Heart right ventricle (tissue), 16 donors: ENCODE measurements at places on chromosomes 16 and 17. TPM values are rescaled to one million over a fixed set of nuclear protein-coding genes. Genes with fewer than 3 reads are reported as not detected.

Gene SP6
- 0.16 TPM for total RNA-seq

Gene ASIC2
- not detected for total RNA-seq

Gene CA10
- not detected for total RNA-seq

Gene SULT1A1
- 18.6 TPM for total RNA-seq

Gene GRAP
- 2.3 TPM for total RNA-seq

DNA sequence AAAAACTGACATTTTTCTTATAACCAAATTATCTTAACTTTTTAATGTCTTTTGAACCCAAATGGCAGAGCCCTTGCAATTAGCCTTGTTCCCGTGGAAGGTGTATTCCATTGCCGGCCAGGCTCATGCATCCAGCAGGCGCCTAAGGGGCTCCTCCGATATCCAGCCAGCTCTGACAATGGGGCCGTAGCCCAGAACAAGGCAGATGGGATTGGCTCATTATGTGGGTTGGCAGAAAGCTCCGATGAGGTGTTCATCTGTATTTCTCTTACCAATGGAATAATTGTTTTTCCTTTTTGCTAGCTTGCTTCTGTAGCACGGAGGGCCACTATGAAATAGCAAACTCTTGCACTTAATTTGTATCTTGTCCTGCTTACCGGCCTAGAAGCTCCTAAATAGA lies 208.2 kb upstream of the CHMP6 start:
- DNase-seq = no peak

- no peak for DNase-seq
These were observed 76.0 kb downstream of the IRX3 start for GRCh38 chr16:54210452-54211125.

DNA sequence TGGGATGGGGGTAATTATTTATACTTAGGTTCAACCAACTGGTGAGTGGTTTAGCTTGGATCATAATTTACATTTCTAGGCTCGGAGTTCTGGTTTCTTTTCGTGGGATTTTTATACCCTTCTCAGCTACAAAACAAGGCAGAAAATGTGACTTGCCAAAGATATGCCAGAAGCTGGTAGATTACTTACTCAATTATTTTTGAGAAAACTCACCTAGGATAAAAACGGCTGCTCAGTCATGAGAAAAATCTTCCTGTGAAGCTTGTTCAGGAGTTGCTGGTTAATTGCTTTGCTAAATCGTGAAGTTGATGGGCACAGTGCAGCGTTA lies 1.1 kb downstream of the NDEL1 start:
- DNase-seq = no peak

DNA sequence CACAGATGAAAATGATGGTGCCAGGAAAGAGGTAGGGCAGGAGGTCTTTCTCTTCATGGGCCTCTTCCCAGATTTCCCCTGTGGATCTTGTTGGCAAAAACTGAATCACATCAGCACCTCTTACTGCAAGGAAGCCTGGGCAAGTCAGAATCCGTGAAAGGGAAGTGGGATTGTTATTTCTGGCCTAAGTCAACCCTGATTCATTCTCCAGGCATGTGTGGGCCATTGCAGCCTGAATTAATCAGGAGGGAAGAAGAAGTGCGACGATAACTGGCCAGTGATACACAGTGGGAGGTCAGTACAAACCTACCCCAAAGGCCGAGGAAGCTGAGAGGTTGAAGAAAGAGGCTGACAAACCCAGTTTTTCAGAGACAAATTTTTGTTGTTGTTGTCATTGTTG lies 17.9 kb upstream of the NSMCE1 start:
- DNase-seq = no peak

DNA sequence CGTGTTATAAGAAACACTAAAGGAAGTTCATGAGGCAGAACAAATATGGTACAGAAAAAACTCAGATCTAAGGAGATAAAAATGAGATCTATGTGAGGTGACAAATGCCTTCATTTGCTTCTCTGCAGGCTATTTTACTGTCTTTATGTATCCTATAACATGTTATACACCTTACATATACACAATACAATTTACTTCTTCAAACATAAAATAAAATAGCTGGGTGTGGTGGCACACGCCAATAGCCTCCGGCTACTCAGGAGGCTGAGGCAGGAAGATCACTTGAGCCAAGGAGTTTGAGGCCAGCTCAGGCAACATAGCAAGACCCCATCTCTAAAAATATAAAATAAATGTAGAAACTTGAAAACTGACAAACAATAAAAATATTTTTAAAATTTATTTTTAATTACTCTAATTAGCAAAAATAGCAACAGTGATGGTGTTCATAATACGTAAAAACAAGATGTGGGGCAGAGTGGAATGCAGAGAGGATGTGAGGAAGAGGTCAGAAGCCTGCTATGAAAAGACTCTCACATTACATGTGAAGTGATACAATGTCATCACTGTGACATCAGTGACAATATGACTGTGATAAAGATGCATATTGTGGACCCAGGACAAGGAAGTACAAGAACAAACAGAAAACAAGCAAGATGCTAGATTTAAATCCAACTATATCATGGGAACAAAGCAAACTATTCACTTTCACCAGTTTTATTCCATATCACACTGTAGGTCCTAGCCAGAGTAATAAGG lies 31.0 kb downstream of the VPS53 start:
- no peak for DNase-seq

DNA sequence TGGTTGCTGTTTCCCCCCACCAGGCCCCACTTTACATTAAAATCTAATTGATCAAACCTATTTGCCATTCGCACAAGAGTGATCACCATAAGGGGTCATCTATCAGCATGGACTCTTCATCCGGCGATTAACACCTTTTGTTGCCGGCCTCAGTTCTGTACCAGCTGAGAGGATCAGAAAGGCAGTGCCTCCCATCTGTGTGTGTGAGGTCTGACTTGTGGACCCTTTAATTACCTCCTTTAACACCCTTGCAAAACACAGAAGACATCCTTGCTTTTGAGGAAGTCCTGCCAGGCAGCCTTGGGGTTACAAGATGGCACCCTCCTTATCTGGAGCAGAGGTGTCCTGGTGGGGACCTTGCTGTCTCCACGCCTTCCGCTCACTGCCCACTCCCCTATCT lies 77.2 kb upstream of the IRX3 start:
- no peak for DNase-seq
